AG08395 (cell line): ENCODE measurements at places on chromosomes 12 and 14.

DNA sequence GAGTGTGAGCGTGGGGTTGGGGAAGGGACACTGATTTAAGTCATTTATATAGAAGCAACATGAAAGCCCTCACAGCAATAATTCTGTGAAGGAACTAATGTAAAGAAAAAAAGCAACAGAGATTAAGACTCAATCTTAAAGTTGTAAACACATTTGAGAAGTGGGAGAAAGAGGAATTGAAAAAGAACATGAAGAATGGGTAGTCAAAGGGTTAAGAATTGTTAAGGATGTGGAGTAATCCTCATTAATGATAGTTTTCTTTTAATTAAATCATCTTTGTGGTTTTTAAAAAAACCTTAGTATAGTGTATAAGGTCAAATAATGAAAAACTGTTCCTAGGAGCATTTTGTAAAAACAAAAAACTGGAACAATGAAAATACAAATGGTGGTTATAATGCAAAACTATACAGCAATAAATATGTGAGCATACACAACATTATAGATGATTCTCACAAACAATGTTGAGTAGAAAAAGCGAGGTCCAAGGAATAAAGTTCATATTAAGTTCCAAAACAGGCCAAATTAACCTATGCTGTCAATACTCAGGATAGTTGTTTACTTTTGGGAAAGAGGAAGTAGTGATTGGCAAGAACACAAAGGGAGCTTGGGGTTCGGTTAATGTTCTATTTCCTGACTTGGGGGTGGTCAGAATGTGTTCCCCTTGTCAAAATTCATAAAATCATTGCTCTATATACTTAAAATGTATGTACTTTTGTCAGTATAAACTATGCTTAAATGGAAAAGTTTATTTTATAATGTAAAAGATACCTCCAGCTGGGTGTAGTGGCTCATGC lies 120.4 kb upstream of the ATF7IP start:
- no peak for DNase-seq

DNA sequence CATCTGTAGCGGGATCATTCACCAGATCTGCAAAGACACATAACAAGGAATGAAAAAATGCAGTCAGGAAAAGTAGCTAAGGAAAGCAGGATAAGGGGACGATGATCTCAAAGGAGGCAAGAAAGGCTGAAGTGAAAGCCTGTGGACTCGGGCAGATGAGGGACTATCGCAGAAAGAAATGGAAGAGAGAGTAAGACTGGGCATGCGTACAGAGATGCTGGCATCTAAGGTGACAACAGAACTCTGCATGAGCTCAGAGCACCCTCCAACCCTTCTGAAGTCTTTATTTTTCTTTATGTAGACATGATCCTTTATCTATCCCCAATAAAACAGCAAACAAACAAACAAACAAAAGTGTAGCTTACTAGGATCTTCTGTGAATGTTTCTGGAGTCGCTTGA lies 7.2 kb downstream of the MFAP5 start:
- no peak for DNase-seq

GRCh38 chr12:113464852-113465719 lies 6.6 kb downstream of the LHX5 start:
- DNase-seq = no peak

DNA sequence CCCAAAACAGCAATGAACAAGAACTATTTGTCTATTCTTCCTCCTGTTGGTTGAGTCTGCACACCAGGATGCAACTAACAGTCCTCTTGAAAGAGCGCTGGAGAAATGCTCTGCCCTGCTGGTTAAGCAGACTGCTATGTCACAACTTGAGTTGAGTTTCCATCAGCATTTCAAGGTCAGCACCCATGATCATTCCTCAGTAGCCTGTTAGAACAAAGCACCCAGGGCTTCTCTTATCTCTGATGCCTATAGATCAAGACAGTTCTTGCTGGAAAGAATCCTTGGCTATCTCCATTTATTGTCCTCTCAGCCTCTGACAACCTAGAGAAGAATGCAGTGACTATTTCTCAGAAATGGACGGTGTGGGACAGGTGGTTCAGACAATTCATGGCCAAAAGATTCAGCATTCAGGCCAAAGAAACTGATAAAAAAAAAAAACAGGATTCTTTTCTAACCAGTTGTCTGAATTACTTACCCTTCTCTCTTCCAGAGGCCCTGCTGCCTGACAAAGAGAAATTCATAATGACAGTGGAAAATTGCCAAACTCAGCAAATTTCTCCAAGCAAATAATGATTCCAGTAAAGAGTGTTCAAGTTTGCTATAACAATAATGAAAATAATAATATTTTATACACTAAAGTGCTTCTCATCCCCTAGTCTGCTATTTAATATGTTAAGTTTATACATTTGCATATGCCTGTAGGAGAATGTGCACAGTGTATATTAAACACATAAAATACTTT lies 306.7 kb downstream of the EMP1 start:
- no peak for DNase-seq

- no peak for DNase-seq
Measured at GRCh38 chr14:68404652-68405183, 388.1 kb downstream of the ZFP36L1 start.
